ENCODE measurements at places on chromosomes 16 and 17. TPM values are rescaled to one million over a fixed set of nuclear protein-coding genes. Genes with fewer than 3 reads are reported as not detected.

- DNase-seq: no peak
These were observed 10.0 kb upstream of the CLUH start for GRCh38 chr17:2721603-2722002.

DNA sequence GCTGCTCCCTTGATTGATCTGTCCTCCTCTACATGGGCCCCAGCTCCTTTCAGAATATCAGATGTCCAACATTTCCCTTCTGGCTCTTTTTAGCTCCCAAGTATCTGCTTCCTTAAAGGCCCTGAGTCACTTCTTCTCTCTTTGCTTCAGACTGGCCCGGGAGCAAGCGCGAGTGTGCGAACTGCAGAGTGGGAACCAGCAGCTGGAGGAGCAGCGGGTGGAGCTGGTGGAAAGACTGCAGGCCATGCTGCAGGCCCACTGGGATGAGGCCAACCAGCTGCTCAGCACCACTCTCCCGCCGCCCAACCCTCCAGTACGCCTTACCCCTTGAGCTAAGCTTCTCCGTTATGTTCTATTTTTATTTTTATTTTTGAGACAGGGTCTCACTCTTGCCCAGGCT, 12.3 kb downstream of the CNTROB start:
- DNase-seq: no peak

DNA sequence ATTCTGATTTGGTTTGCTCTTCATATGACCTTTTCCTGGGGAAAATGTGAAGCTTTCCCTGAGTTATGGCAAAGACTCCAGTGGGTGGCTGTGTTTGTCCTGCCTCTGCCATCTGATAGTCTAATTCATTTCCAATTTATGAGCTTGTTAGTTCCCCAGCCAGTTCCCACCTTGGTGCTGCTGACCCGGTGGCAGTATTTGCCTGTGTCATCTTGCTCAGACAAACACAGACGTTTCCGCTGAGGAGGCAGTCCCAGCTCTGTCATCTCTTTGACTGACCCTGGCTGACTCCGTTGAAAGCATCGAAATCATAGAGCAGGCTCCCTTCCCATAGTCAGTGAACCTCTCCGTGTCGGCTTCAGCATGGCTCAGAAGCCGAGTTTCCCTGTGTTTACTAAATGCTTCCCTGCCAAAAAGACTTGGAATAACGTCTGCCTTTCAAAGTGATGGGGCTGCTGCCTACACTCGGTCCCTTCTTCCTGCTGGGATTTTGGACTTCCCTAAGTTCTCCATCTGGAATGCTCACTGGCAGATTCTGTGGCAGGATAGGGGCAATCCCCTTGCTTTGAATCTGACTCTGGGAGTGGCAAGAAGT, 538.3 kb downstream of the NPIPA7 start:
- DNase-seq: no peak

DNA sequence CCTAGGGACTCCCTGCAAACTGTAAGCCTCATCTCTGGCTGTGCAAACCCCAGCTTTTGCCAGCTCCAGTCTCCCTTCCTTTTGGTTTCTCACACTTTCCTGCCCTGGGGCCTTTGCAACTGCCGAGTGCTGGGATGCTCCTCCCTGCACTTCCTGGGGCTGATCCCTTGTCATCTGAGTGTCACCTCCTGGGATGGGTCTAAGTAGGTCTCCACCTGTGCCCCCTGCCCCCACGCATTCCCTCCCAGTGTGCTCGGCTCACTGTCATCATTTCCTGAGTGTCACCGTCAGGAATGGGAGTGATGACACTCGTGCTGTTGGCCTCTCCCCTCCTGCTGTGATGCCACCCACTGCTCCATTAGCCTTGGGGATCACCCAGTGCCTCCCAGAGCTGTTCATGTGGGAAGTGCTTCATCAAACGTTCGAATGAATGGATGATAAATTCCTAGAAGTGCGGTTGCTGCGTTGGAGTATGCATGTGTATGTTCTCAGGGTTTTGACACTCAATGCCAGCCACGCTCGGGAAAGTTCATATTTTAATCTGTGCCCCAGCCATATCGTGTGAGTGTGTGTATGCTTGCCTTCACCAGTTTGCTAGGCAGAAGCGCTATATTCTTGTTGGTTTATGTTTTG, 189.9 kb downstream of the NTN1 start:
- DNase-seq: no peak

- DNase-seq: peak; percentile 74
These were observed 44.3 kb downstream of the TBC1D16 start for GRCh38 chr17:79991140-79991923.

- no peak for DNase-seq
These were observed 97.3 kb downstream of the NLK start for GRCh38 chr17:28139822-28140221.

DNA sequence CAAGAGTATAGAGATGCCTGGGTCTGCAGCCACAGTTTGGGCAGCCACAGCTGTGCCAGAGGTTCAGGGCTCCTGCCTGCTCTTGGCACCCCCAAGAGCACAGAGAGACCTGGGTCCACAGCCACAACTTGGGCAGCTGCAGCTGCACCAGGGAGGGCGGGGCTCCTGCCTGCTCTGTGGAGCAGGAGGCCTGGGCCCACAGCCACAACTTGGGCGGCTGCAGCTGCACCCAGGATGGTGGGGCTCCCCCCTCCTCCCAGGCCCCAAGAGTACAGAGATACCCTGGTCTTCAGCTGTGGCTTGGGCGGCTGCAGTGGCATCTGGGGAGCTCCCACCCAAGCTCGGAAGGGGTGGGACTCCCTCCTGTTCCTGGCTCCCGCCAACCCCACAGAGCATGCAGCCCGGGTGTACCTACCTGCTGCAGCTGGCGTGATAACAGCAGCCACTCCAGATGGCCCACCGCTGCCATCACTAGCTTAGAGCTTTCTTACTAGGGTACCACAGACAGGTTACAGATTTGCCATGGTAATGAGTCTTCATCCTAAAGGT, 72.7 kb downstream of the PHKB start:
- no peak for DNase-seq

DHODH gene
- 3.3 TPM for total RNA-seq

SRL gene
- total RNA-seq: under 0.01 TPM

ITGB3 gene
- total RNA-seq: 17.6 TPM

DNA sequence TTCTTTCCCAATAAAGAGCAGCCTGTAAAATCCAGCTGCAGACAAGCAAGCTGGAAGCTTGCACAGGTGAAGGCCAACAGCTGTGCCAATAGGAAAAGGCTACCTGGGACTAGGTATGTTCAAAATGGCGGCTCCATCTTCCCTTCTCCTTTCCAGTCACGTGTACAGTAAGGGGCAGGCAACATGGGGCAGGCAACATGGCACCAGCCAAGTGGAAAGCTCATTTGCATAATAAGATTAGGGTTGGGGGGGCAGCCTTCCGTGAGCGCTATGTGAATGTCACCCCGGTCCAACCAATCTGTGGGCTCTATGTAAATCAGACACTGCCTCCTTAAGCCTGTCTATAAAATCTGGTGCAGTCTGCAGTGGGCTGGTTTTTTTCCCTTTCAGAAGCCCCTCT, 31.3 kb downstream of the TVP23A start:
- no peak for DNase-seq

DNA sequence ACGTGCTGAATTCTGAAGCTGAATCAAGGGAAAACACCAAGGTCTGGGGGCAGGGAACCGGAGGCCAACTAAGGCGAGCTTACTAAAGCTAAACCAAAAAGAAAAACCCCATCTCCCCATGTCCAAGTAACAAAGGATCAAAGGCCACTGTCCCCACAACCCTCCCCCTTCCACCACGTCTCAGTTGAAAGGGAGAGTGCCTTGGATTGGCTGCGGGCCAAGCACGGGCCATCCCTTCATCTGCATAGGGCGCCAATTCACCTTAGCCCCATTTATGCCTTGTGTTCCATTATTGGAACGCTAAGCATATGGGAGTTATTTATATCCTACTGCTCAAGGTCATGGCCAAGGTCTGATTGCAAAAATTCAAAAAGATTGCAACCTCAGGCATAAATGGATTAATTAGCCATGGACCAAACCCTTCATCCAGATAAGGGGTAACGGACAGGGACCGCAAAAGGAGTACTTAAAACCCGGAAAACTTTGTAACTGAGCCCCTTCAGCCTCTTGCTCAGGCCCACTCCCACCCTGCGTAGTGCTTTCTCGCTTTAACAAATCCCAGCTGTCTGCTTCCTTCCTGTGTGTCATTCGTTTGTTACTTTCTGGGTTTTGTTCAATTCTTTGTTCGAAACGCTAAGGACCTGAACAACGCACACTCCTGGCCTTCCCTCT, 740 bp upstream of the ATP6V0D1 start:
- peak; percentile 43 for DNase-seq

DNA sequence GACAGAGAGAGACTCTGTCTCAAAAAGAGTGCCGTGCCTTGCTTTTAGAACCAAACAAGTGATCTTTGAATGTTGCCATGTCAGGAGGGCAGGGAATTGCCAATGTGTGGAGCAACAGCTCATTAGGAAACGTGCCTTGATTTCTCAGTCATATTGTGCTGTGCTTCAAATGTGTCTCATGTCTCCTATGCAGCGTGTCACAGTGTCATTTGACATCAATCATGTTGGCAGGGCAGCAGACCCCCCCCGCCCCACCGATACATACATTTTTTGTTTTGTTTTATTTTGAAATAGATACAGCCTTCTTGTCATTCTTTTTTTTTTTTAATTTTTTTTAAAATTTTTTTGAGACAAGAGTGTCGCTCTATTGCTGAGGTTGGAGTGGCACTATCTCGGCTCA, 22.1 kb downstream of the MRC2 start:
- DNase-seq: no peak

SNX11 gene
- 11.7 TPM for total RNA-seq

DNA sequence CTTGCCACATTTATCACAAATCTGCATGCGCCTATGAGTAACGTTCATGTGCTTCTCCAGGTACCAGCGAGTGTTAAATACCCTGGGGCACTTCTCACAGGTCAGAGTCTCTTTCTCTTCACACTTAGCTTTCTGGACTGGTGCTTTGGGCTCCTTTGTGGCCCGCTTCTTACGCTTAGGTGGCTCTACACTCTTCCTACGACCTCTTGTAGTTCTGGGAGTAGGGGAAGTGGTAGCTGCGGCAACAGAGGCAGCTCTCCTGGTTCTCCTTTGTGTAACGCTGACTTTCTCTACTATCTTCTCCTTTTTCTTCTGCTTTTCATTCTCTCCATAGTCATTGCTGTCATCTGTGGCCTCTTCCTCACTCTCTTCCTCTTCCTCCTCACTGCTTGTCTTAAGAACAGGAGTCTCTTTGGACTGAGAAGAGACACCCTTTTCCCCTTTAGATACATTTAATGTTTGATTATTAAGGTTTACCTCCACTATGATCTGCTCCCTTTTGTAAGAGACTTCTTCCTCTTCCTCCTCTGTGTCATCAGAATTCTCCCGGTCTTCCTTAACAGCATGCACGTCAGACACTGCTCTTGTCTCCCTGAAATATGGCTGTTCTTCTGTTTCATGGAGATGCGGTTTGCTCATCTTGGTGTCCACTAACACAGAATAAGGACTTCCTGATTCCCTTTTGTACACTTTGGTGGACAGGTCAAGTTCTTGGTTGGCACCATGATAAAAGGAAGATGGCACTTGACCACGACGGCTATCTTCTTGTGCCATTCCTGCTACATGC, 45.0 kb downstream of the ZNF652 start:
- DNase-seq: no peak

OSBPL7 gene
- 5.2 TPM for total RNA-seq

DNA sequence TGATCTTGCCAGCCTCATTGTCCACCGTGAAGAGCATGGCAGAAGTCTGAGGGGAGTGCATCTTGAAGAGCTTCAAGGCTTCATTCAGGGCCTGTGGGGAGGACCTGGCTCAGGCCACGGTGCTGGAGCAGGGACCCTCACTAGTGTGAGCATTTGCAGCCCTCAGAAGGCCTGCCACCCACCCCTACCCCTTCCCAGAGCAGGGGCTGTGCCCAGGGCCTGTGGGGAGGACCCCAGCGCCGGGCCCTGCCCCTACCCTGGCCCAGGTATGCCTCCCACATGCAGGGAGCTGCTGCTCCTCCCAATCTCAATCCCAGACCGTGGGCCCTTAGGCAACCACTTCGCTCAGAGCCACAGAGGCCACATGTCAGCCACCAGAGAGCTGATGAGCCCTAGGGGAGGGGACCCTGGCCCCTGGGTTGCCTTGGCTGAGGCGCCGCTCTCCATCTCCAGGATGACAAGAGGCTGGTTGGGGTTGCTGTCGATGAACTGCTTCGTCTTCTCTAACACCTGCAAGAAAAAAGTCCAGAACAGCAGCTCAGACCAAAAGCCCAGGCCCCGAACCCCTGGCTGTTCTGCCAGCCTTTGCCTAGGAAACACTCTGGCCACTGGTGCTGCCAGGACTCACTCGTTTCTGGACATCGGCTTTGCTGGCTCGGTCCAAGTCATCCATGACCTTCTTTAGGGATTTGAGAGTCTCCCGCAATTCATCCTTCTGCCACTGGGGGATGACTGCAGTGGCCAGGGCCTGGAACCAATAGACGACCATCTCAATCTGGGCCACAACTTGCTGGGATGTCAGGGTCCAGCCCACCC, 1.8 kb upstream of the EXOSC6 start:
- DNase-seq: peak; percentile 36

DNA sequence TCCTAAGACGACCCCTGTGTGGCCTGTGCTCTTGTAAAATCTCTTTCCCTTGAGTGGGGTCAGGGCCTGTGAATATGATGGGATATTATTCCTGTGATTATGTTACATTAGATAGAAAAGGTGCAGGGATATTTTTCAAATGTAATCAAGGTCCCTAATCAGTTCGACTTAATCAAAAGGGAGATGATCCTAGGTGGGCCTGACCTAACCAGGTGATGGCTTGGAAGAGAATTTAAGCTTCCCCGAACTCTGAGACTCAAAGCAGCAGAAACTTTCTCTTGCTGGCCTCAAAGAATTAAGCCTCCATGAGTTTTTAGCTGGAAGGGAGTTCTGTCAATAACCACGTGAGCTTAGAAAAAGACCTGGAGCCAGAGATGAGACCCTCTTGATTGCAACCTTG, 124.7 kb downstream of the MAF start:
- no peak for DNase-seq

- no peak for DNase-seq
These were observed 18.1 kb downstream of the PIPOX start for GRCh38 chr17:29061036-29061435.

Data from IMR-90 (cell line).